ENCODE measurements at places on chromosomes 3 and 15.

DNA sequence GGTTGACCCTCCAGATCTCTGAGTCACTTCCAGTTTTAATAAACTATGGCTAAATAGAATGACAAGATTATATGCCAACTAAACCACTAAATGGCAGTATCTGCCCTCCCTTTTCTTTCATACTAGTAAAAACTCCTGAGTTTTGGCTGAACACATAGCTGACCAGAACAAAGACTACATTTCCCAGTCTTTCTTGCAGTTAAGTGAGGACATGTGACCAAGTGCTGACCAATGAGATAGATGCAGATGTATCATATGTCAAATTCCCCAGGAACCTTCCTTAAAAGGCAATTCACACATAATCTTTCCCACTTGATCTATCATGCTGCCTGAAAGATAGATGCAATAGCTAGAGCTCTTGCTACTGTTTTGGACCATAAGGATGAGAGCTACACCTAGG lies 191.3 kb downstream of the SHOX2 start:
- DNase-seq, result no peak

DNA sequence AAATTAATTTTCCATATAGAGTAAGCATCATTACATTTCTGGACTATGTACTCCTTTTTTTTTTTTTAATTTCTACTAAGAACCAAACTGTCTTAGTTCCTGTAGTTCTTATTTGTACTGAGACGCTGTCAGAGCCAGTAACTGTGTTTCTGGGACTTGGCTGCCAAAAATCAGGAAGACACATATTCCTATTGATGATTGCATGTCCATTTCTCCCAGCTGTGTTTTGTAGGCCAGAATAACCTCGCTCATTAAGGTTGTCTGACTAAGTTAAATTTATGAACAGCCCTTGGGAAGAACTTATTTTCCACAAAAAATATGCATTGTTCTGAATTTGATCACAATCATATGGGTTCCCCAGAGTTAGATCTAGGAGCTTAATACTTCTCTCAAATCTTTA lies 29.5 kb downstream of the PLSCR5 start:
- DNase-seq, result no peak

GRCh38 chr3:86993704-86994103 lies 2.8 kb upstream of the VGLL3 start:
- no peak for DNase-seq

- DNase-seq, result peak; percentile 100
These were observed 14.1 kb downstream of the SLCO3A1 start for GRCh38 chr15:91867581-91868026.

GRCh38 chr3:188842639-188843038 lies 329.1 kb upstream of the TPRG1 start:
- no peak for DNase-seq
